Stimulated activated CD4-positive, alpha-beta T cell treated with anti-CD3 and anti-CD28 coated beads, Interleukin-2, amount 100 ng/mL, for 24 hours (primary cell): ENCODE measurements at places on chromosomes 7 and 10.

- no peak for DNase-seq
Measured at GRCh38 chr7:79308192-79308591, 145.3 kb downstream of the MAGI2 start.

DNA sequence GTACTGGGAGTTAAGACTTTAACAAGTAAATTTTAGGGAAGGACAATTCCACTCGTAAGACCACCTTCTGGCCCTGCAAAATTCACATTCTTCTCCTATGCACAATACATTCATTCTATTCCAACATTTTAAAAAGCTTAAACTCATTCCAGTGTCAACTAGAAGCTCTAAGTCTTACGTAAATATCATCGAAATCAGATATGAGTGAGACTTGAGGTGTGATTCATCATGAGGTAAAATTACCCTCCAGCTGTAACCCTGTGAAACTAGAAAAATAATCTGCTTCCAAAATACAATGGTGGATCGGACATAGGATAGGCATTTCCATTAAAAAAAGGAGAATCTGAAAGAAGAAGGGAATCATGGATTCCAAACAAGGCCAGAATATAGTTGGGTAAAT, 370.3 kb downstream of the CDC14C start:
- no peak for DNase-seq

- peak; percentile 71 for DNase-seq
Measured at GRCh38 chr10:102352066-102352715, 43.3 kb upstream of the NFKB2 start.

DNA sequence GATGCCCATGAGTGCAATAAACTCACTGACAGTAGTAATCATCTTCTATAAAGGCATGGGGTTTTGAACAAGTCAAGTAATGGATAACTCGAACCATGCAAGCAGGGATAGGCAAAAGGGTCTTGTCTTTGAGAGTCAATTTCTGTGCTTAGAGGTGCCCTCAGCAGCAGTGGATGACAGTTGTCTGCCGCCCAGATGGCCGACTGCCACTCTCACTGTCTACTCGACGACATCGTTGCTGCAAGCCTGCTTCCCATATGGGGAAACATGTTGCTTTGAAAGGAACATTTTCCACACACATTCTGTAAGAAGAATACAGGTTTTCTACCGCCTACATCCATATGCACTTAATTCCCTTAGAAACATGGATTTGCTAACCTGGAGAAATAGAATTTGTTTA, 236.3 kb upstream of the DKK1 start:
- no peak for DNase-seq

DNA sequence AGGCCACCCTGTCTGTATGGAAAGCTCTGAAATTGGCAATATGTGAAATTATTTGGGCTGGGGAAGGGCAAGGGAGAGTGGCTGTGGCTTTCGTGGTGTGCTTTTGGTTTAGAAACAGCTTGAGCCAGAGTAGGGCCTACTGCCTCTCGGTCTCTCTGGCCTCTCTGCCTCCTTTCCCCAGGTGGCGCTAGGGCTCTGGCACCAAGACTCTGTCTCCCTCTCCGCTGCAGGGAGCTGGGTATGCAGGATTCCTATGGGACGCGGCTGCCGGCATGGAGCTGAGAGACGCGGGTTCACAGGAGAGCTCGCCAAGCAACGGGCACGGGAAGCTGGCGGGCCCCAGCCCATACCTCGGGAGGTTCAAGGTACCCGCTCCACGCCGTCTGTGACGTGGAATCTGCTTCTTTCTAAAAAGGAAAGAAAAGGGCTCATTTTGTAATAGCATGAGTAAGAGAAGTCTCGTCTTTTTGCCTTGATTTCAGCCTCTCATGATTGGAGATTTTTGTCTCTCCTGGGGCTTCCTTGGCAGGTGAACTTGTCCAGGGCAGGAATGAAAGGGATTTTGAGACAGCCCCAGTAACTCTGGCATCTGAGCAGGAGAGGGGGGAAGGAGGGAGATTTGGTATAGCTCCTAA, 105.1 kb upstream of the ANLN start:
- no peak for DNase-seq

DNA sequence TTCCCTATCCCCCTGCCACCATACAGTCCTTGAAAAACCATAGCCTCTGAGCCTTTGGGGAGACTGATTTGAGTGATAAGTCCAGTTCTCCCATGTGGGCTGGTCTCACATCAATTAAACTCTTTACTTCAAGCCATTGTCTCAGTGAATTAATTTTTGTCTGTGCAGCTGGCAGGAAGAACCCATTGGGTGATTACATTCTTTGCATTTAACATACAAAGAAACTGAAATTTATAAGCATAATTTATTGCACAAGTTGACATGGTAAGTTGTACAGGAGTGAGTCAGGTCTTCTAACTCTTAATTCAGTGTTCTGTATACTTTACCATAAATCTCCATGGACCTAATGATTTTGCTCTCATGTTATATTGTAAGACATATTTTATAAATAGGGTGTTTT, 1613.0 kb upstream of the LRRTM3 start:
- no peak for DNase-seq

- no peak for DNase-seq
Measured at GRCh38 chr7:103551016-103551415, 105.0 kb upstream of the SLC26A5 start.

GRCh38 chr10:103465411-103466179, 6.9 kb upstream of the CALHM1 start:
- DNase-seq = no peak

- no peak for DNase-seq
Measured at GRCh38 chr7:82284936-82285519, 158.5 kb downstream of the CACNA2D1 start.

- no peak for DNase-seq
Measured at GRCh38 chr7:7889791-7890568, 78.6 kb upstream of the GLCCI1 start.

DNA sequence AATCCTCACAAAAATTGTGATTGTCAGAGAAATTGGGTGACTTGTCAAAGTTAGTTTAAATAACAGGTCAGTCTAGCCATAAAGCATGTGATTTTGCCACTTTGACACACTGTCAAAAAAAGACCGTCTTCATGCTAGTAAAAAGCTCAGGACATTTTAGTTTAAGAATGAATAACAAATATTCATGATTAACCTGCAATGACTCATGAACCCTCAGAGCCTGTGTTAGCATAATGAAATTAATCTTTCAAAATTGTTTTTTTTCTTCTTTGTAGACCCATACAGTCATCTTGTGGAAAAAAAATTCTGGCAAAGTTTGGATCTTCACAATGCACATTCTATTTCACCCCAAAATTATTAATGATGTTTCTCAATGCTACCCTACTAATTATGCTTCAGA, 255.2 kb upstream of the POT1 start:
- no peak for DNase-seq

- peak; percentile 19 for DNase-seq
Measured at GRCh38 chr7:35991511-35992232, 161.4 kb upstream of the EEPD1 start.

GRCh38 chr10:69446229-69446628, 5.0 kb upstream of the TSPAN15 start:
- DNase-seq = no peak

DNA sequence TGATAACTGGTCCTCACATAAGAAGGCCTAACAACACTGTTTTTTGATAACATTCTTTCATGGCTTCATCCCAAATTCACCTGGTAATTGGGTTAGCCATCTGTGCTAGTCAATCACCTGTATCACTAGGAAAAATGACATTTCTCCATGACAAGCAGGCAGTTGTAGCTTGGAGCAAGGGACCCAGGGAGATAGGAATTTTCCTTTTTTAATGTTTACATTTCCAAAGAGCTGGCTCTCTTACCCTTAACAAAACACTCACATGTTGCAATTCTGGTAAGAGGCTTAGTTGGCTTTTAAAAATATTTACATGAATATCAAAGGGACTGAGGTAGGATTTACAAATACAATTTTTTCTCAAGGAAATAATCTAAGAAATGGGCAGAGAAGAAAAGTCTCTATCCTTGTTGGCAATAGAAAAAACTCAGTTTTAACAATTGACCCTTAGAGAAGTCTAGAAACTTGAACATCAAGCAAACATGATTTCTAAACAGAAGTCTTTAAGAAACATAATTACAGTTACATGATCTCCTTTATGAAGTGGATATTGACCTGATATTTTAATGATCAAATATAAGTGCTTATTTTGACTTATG, 16.1 kb upstream of the AKR1C1 start:
- DNase-seq = no peak

GRCh38 chr7:47405921-47406800, 175.8 kb downstream of the TNS3 start:
- no peak for DNase-seq

GRCh38 chr7:101896316-101896715, 78.9 kb downstream of the CUX1 start:
- DNase-seq = no peak

- no peak for DNase-seq
Measured at GRCh38 chr10:128766915-128767314, 640.7 kb upstream of the MKI67 start.

DNA sequence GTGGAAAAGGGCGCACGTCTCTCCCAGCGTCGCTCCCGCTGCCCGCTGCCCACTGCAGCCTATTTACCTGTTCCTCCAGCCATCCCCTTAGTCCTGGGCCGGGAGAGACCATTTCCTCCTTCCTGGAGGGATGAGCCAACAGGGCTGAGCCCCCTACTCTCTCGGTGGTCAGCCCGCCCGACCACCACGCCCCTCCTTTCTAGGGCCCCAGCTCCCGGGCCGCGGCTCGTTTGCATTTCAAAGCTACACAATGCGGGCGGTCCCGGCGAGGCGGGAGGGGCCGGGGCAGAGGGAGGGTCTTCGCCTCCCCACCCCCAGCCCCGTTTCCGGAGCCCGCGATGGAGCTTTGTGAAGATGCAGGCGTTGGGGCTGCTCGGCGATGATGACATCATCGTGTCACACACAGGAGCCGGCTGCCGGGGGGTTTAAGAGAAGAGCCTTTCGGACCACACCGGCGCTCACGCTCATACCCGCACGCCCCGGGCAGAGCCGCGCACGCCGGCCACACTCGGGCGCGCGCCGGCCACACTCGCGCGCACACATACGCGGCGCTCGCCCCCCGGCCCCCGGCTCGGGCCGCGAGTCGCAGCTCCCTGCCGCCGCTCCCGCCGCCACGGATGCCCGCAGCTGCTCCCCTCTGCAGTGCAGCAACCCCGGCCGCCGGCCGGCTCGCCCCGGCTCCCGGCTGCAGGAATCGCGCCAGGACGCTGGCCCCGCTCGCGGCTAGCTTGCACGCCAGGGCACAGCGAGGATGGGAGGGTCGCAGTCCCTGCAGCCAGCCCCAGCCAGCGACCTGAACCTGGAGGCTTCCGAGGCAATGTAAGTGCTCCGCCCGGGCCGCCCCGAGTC, 107.7 kb upstream of the BTBD16 start:
- no peak for DNase-seq

DNA sequence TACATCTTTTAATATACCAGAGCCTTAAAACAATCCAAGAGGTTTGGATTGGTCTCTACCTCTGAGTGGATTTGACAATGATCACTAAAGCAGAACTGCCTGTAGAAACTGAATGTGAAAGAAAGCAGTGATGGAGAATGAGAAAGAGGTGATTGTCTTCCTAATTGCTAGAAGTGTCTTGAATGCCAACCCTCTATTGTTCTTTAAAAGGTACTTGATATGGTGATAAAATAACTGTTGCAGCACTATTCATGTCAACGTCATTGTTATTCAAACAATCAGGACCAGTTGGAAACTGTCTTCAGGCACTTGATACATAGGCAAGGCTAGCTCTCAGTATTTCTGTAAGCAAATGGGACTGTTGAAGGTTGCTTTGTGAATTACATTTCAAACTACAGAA, 47.9 kb upstream of the ITPRID1 start:
- no peak for DNase-seq

GRCh38 chr10:52526251-52526823, 212.3 kb downstream of the DKK1 start:
- no peak for DNase-seq

DNA sequence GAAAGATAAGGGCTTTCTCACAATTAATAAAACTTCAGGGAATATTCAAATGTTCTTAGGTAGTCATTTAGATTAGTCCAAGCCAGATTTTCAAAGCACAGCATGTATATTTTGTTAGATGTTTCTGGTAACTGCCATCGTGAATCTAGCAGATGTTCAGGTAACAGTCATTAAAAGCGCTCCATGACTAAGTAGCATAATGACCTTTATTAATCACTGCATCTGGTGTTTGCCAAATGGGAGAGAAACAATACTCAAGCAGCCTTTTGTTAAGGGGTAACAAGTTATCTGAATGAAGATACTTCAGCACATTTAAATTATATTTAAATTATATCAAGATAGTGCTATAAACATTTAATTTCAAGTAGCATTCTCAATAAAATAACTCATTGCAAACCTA, 47.5 kb downstream of the USP6NL start:
- no peak for DNase-seq

DNA sequence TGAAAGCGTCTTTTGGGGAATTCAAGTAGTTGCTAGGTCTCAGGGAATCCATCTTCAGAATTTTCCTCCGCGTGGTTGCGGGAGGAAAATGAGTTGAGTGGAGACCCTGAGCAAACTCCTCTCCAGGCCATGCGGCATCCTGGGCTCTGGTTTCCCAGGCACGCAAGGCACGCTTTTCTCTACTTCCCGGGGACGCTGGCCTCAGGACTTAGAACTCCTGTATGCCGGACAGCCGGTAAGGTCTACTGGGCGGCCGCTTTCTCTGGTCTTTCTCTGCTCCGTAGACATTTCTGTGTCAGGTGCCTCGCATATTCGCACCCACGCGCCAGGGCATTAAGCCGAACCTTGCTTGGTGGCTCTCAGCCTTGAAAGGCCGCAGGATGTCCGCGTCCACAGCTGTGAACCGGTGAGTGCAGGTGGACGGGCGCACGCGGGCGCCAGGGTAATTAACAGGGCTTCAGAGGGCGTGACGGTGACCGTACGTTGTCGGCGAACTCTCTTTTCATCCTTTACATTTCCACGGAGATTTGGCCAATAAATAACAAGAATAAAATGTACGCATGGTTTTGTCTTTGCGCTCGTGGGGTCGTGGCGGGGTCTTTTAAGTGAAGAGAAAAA, 992 bp upstream of the RBM20 start:
- DNase-seq = no peak

GRCh38 chr7:100038326-100038725, 11.2 kb upstream of the ZSCAN21 start:
- no peak for DNase-seq

GRCh38 chr10:72175149-72175548, 40.7 kb upstream of the ANAPC16 start:
- DNase-seq = no peak

DNA sequence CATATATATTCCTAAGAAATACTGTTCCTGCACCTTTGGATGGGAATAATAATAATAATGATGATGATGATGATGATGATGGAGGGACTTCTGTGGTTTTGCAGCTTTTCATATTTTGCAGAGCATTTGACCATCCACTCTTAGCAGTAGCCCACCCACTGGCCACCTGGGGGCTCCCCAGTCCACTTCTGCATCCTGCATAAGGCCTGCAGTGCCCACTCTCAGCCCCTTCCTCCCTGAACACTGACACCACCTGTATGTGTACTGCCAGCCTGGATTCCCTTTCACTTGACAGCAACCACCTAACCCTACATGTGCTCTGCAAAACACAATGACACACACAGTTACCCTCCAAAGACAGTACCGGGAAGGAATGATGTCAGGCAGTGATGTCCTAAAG, 131.4 kb downstream of the ADAM12 start:
- DNase-seq = no peak

- DNase-seq = no peak
Measured at GRCh38 chr7:16891338-16891737, 9.6 kb upstream of the AGR3 start.
